ENCODE measurements at places on chromosomes 12 and 14.
A peak's percentile ranks its signal among the peaks of the same experiment; 100 is the strongest.

DNA sequence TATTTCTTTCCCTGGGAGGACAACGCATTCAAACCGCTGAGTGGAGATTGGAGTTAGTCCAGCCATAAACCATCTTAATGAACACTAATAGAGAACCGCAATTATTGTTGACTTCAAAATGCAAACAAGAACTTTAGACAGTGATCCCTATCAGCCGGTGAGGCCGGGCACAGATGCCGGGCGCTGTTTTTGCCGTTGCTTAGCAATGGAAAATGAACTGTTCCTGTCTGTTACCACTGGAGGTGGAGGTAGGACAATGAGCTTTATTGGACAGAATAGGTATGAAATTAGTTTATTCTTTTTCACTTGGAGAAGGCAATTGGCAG, 216.8 kb downstream of the TTC8 start:
- DNase-seq: no peak

DNA sequence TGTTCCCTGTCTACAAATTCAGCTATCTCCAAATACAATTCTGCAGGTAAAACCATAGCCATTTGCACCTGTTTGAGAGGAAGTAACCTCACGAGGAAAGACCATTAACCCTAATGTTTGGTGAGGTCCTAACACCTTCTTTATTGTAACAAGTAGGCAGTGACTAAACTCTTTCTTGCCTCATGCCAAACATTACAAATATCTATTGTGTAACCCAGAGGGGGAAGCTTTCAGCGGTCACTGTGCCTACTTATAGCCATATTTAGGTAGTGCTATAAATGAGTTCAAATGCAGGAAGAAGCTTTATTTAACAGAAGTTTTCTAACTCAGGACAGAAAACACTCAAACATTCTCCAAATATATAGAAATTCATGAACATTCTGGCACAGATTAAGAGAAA, 252.7 kb downstream of the LRFN5 start:
- DNase-seq: peak; percentile 22

DNA sequence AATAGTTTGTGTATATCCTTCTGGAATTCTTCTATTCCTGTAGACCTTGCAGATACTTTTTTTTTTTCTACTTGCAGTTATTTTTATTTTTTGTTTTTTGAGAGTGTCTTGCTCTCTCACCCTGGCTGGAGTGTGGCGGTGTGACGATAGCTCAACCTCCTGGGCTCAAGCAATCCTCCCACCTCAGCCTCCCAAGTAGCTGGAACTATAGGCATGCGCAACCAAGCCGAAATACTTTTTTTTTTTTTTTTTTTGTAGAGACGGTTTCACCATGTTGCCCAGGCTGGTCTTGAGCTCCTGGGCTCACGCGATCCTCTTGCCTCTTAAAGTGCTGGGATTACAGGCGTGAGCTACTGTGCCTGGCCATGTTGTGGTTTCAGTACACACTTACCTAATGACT, 10.0 kb downstream of the TULP3 start:
- no peak for DNase-seq

GRCh38 chr14:76467711-76468155, 91.8 kb downstream of the ESRRB start:
- DNase-seq: no peak

DNA sequence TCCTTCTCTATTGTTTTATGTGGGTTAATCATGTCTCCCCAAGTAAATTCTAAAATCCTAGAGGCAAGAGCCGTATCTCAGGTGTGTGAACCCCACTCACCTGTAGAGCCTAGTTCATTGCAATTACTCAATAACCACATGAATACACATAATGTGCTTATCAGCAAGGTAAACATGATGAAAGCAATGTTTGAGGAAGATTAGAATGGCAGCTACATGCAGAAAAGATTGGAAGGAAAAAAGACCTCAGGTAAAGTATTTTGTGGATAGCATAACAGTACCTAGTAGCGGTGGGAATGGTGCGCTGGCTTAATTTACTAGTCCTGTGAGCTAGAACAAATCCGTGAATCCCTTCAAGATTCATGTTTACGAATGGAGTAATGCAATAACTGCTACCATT, 5.3 kb upstream of the KRAS start:
- no peak for DNase-seq

GRCh38 chr14:77866932-77867331, 67.0 kb downstream of the ADCK1 start:
- no peak for DNase-seq

DNA sequence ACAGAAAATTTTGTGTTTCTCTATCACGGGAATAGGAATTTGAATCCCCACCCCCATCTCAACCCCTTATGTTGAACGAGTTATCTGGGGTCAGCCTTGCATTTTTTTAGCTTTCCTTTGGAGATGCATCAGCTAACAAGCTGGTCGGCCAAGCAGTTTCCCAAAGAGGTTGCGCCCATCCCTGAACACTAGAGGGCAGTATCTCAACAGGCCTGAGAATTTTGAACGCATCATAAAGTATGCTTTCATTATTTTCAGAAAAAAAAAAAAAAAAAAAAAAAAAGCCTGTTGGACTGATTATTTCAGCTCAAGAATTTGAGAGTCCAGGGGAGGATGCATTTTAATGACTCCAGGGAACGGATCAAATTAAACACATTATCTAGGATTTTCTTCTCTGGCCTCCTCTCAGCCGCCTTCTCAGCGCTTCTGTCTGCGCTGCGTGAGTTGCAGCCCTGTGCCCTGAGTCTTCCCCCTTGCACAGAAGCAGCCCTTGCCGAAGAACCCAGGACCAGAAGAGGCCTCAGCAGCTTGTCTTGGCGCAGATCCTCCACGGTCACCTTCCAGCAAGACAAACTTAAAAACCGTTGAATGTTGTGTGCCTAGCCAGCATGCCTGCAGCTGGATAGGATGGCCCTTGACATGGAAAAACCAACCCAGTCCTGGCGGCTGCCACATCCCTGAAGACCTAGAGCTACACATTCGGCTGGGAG, 76.6 kb upstream of the GZMB start:
- DNase-seq: peak; percentile 81

GRCh38 chr12:104567832-104568486, 111.2 kb downstream of the CHST11 start:
- no peak for DNase-seq

- DNase-seq: peak; percentile 27
Observed at GRCh38 chr14:70655110-70655826, 13.6 kb downstream of the TTC9 start.

- no peak for DNase-seq
Observed at GRCh38 chr12:67352682-67353081, 83.5 kb downstream of the CAND1 start.

- DNase-seq: peak; percentile 32
Observed at GRCh38 chr14:54329082-54329695, 67.6 kb upstream of the CDKN3 start.

DNA sequence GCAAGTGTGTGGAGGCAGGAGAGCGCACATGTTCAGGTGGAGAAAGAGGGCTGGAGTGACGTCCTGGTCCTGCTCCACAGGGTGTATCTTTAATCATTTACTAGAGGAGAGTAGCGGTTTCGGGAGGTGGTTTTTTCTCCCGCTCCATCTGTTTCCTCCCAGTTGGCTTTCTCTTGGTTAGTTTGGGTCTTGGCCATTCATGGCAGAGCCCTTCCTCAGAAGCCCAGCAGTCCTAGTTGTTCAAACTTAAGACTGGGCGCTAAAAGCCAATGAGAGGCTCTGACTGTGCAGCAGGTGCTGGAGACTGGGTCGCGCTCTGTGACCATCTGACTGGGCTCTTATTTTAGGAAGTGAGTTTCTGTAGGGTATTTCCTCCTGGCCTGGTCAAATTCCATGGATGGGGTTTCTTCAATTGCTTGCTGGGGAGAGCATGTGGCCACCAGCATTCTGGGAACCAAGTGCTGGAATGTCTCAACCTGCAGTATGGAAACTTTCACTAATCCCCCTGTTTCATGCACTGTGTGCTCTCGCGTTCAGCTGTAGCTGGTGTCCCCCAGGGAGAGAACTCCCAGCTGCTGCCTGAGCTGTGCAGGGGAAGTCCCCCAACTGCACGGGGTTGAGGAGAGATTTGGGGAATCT, 27.4 kb upstream of the TSPAN9 start:
- DNase-seq: peak; percentile 53

GRCh38 chr12:2547273-2548044, 247.3 kb upstream of the FKBP4 start:
- DNase-seq: peak; percentile 83

GRCh38 chr12:5478081-5478706, 46.3 kb downstream of the NTF3 start:
- no peak for DNase-seq

GRCh38 chr12:58529114-58529665, 391.1 kb downstream of the LRIG3 start:
- DNase-seq: no peak

DNA sequence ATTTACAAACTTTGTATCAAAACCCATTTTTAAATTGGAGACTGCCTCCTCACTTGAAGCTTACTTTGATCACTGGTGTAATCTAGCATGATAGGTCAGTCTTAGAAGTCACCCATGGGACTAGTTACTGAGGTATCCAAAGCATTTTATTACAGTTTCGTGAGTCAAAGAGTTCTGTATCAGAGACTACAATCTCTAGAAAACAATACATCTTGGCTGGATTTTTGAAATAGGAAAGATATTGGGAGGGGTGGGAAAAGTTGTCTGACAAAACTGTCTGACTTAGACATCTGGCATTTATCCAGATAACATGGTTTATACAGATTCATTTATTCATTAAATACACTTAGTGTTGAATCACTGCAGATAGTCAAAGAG, 173.5 kb upstream of the PDZRN4 start:
- DNase-seq: no peak

DNA sequence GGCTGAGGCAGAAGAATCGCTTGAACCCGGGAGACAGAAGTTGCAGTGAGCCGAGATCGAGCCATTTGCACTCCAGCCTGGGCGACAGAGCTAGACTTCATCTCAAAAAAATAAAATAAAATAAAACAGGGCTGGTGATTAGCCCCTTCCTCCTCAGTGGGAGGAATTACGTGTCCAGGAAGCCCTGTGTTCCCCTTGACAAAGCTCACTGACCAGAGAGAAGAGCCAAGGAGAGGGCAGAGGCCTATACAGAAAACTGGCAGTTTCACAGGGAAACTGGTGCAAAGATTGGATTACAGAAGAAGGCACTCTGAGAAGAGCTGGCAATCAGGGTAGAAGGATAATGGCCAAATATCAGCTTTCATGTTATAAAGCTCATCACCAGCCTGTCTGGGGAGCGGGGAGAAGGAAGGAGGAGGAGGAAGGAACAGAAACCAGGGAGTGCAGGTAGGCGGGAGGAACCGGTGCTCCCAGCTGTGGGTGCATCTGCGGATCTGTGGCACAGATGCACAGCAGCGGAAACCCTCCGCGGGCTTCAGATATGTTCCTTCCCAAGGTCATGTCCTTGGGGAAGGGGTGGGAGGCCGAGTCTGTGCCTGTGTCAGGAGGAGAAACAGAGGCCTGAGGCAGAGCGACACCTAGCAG, 6.7 kb downstream of the RAB15 start:
- DNase-seq: no peak

DNA sequence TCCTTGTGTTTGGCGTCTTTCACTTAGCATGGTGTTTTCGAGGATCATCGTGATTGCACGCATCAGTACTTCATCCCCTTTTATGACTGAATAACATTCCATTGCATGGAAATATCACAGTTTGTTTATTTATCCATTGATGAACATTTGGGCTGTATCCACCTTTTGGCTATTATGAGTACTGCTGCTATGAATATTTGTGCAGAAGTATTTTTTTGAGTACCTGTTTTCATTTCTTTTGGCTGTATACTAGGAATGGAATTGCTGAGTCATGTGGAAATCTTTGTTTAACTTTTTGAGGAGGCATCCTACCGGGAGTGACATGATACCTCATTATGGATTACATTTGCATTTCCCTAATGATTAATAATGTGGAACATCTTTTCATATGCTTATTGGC, 66.4 kb downstream of the WNK1 start:
- DNase-seq: no peak

GRCh38 chr12:117547209-117547608, 185.8 kb upstream of the NOS1 start:
- no peak for DNase-seq

DNA sequence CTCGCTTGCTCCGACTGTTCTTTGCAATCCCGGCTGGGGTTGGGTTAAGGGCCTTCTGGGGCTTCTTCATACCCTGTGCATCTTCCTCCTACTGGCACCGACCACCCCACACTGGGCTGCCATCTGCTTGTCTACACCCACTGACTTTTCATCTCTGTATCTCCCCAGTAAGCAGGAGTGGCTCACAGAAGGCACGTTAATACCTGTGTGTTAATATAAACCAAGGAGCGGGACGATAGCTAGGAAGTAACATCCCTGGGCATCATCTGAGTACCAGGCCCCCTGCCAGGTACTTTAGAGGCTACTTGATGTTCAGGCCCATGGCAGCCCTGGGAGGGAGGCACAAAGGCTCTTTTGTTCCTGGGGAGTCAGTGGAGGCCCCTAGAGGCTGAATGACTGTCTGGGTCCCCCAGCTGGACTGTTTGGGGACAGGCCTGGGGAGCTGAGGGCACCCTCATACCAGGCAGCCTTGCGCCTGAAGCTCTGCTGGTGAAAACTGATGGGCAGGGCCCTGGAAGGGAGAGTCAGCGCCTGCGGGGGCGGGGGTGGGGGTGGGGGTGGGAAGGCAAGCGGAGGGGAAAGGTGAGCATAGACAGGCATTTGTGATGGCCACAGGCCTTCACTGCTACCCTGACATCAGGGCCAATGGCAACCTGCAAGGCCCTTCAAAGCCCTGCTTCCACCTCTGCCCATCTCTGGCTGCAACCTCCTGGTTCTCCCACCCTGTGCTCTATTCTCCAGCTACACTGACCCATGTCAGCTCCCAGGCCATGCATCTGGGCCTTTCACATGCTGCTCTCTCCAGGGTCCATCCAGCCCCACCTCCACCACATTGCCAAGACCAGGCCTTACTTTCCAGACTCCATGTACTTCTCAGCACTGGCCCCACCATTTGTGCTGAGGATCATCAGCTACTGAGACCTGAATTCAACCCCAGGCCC, 34.2 kb upstream of the DEGS2 start:
- no peak for DNase-seq

DNA sequence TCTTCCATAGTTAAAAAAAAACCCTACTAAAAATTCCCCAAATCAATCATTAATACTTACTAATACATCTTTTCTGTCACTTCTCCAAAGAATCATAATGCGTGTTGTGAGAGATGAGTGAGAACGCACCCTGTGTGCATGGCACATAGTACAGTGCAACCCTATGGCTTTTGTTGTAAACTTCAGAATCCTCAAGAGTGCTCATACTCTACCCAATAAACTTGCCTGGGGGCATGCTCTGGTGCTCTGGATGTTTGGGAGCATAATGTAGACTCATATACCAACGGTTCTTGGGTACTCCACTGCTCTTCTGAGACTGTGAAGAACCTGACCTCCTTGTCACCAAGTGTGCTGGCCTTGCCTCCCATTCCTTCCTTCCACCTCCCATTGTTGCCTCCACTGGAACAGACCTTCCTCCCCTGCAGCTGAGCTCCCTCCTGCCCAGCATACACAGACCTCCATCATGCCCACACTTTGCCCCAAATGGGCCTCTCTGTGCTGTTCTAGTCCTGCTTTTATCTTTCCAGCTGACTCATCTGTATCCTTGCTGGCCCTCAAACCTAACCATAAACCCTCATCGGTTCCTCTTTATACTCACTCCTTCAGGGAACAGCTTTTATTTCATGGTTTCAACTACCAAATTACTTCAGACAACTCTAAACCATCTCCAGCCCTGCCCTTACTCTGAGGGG, 8.9 kb downstream of the DCP1B start:
- no peak for DNase-seq

- no peak for DNase-seq
Observed at GRCh38 chr14:55094292-55095157, 34.5 kb upstream of the LGALS3 start.

Data from suppressor macrophage treated with lipopolysaccharide for 1 hour (primary cell).